ENCODE measurements at places on chromosomes 16 and 17.

GRCh38 chr16:67961551-67961957 lies 6.9 kb downstream of the SLC12A4 start:
- DNase-seq, result no peak

DNA sequence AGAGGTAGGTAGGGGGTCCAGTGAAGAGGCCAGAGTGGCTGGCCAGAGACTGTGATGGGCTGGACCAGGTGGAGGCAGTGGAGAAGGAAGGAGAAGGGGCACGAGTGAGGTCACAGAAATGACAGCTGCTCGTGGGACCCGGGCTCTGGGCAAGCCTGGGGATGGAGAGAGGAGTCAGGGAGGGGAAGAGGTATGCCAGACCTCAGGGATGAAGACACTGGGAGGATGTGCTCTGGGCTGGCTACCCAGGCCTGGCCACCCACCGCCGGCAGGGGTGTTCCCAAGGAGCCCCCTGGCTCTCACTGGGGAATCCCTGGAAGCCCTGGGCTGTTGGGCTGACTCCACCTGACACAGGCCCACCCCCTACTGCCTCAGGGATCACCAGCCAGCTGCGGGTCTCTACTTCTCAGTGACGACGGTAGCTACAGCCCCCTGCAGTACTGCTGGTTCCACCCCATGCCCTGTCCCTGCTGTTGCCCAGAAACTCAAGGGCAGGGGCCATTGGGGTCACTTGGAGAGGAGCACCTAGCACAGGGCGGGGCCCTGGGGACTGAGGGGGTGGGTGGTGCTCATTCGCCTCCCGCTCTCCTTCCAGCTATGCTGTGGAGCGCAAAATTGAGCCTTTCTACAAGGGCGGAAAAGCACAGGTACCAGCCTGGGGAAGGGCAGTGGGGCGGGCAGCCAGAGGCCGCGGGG lies 1.8 kb downstream of the TBL3 start:
- no peak for DNase-seq

- no peak for DNase-seq
Measured at GRCh38 chr17:45260204-45260783, 1.6 kb downstream of the SPATA32 start.

DNA sequence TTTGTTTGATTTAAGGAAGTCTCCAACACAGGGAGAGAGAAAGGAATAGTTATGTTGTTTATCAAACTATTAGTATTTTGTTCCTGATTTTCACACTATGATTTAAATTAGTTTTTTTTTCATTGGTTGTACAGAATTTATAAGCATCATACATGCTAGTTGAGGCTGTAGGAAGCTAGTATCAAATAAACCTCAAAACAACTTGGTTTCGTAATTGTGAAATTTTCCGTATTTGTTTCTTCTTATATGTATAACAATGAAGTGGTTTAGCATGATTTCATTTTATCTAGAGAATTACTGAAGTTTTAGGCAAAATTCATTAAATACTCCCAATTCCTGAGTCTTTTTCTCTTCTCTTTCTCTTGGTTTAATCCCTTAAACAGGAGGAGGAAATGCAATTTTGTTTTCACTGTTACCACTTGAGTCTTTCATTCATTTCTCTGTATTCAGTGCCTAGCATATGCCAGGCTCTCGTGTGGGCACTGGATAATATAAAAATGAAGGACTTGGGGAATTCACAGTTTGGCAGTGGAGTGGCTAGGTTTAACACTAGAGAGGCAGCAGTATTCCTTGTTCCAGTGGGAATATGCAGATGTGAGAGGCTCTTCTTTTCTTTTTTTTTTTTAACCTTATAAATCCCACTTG lies 1.8 kb downstream of the CYLD start:
- DNase-seq, result no peak

GRCh38 chr16:15887283-15887682 lies 1.1 kb downstream of the CEP20 start:
- no peak for DNase-seq

GRCh38 chr16:86448306-86448890 lies 61.9 kb upstream of the FOXF1 start:
- no peak for DNase-seq

DNA sequence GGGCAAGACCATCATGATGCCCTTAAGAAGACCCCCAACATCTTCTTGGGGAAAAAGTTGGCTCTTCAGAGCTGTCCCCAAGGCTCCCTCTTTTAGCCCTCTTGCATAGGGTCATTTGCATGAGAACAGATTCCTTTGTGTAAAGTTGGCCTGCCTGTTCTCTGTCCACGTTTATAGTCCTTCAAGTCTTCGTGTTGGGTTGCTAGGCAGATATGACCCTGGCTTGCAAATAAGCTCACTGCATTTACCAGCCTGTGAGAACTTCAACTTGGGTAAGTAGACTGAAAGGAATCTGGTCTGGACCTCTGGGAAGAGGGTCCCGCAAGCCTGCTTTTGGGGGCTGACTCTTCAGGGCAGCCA lies 2.9 kb downstream of the ARSG start:
- no peak for DNase-seq

DNA sequence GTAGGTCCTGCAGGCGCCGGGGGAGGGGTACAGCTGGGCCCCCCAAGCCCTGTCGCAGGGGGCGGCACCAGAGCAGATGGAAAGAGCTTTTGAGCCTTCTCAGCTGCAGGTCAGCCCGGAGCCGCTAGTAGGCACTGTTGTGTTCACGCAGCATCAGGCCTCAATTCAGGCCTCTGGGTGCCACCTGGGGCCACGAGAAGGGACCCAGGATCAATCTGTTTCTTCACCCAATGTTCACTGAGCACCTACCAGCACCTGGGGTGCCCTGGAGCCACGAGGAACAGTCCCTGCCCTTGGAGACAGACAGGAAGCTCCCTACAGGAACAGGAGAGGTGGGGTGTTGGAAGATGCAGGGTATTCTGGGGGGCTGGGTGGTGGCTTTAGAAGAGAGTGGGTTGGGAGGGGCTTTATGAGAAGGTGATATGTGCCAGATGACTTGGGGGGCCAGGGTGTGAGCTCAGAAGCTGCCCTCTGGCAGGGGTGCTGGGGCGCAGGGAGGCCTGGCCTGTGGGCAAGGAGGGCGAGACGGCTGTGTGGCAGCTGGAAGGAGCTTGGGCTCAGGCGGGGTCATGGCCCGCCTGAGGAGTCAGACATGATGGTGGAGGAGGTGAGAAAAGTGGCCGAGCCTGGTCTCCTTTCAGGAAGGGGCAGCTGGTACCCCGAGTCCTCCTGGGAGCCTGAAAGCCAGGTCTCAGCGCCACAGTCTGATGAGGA lies 121.9 kb upstream of the GSE1 start:
- DNase-seq, result peak; percentile 4

DNA sequence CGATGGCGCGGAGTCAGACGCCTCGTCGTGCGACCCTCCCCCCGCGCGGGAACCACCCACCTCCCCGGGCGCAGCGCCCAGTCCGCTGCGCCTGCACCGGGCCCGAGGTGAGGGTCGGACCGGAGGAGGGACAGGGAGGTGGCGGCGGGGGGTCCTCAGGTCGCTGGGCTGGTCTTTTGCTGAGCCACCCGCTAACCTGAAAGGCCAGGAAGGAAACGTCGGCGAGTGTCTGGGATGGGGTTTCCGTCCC lies 4.9 kb downstream of the TBX2 start:
- DNase-seq, result no peak

DNA sequence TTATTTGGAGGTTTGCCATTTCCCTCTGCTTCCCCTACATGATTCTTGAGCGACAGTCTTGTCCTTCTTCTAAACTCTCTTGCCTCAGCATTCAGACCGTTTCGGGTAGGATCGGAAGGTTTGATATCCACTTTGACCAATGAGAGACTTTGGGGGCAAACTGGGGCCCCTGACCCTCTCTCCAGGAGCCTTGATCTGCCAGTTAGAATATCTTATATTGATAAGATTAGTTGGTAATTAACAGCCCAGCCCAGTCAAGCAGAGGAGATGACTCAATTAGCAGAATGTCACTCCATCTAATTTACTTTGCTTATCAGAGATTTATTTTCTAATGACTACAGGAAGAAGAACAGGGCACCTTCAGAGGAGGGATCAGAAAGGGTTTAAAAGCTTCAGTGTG lies 532.8 kb downstream of the XYLT1 start:
- no peak for DNase-seq

- DNase-seq, result no peak
Measured at GRCh38 chr16:85571563-85571812, 41.6 kb upstream of the GSE1 start.

DNA sequence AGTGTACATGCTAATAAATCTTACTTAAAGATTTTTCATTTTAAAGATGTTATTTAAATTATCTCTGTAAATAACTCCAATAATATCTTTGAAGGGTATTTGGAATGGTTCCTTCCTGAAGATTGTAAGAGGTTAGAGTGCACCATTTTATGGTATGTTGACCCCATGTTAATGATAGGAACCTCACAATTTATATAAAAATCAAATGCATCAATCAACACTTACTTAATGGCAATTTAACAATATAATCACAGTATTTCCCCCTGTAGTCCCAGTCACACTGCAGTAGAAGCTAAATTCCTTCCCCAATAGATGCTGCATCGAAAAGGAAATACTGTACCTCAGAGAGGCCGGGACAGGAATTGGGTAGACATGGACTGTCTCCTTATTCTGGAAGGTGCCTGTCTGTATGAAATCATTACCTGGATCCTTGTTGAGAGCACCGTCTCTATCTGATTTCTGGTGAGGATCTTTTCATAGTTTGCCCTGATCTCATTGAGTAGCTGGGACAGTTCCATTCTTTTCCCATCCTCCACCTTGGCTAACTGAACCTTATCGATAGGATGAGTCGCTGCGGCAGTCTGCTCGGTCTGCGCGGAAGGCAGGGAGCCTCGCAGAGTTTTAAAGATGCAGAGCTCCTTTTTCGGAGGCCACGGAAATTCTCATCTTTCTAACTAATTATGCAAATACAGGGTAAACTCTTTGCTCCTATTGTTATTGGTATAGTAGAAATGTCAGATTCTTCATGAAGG lies at the start of gene KRT222:
KRT222 (minus strand) TSS at position 596 of the 752 bp plus-strand sequence; CDS start at position 518, 78 bp downstream.
- DNase-seq, result no peak

GRCh38 chr17:66557886-66558285 lies 255.5 kb downstream of the PRKCA start:
- no peak for DNase-seq

GRCh38 chr17:28744104-28744971 lies 527 bp downstream of the TRAF4 start:
- DNase-seq, result no peak

DNA sequence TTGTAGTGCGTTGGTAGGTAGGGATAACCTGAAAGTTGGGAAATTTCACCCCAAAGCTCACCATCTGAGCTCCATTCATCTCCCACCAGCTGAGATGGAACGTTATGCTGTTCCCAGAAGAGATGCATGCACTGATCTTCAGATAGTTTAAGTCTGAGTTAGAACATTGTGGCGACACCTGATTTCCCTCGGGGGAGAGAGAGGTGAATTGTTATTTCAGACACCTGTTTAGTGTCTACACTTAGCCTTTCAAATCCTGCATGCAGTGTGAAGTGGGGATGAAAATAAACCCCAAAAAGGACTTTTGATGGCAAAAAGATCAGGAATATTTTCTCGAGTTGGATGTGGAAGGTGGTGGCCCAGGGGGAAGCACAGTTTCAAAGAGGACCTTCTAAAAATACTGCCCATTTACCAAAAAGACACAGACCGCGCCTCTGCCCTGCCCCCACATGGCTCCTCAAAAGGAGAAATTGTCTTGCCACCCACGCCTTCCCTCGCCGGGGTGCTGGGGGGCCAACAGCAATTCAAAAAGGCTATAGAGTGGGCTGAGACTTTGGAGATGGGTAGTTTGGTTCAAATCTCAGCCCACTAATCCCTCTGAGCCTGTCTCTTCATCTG lies 11.4 kb downstream of the CIITA start:
- no peak for DNase-seq

DNA sequence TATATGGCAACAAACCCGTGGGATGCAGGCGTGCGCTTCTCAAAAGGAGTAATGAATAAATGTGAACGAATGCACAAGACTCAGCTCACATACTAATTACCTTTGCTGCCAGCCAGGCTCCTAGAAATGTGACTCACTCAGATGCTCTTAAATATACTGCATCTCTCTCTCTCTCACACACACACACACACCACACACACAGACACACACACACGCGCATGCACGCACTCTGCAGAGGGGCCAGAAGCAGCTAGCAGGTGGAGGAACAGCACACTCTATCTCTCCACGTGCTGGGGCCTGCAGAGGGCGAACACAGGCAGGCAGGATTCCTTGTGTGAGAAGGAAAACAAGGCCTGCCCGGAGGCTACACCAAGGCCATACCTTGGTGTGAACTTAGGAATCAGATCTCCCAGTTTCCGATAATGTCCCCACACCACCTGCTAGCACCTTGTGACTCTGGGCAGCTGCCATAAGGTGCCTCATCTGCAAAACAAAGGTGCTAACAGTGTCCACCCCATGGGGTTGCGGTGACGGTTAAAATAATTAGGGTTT lies 5.3 kb downstream of the GPRC5B start:
- DNase-seq, result no peak

- DNase-seq, result no peak
Measured at GRCh38 chr17:69828087-69828486, 246.9 kb upstream of the KCNJ16 start.

GRCh38 chr17:53571342-53571741 lies 251.4 kb upstream of the KIF2B start:
- DNase-seq, result no peak

DNA sequence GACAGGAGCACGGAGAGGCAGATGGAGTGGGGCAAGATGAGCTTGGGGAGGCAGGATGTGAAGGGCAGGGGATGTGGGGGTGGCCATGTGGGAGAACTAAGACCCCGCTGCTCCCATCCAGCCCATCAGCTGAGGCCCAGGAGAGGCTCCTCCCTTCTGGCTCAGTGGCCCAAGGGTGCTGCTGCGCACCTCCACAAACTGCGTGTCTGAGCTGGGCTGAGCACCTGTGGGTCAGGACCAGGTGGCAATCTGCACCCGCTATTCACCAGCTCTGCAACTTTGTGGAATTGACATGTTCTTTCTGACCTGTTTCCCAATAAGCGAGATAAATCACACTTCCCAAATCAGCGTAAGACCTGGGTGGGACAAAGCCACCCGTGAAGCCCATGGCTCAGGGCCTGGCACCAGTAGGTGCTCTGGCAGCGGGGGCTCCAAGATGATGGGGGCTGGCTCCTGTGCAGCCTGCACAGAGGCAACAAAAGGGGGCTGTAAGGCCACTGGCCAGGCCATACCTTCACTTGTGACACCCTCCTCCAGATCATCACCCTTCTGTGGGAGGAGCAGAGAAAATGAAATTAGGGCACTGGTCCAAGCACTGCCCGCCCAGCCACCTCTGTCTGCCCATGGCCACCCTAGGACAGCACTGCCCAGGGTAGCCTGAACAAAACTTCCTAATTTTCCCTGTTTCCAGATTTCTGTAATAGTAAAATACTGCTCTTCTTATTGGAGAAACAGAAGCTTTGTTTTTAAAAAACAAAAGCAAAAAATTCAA lies 11.7 kb upstream of the SREBF1 start:
- no peak for DNase-seq

DNA sequence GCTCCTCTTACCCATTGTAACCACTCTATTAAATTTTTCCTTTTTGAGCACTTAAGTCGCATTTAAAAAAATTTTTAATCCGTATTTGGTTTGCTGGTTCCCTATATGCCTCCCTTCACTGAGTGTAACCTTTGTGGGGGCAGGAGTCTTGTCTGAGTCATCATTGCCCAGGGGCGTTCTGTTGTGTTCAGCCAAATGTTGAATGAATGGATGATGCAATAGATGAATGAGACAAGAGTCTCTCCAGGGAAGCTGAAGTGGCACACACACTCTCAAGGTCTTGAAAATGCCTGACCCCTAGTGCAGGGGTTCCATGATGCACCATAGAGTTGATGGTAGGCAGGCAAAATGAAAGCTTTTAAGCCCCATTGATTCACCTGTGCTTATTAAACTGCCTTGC lies 123.0 kb upstream of the RBFOX1 start:
- no peak for DNase-seq
